Activated CD4-positive, alpha-beta T cell treated with anti-CD3 and anti-CD28 coated beads, Interleukin-2, amount 50 U/mL, for 24 hours (primary cell): ENCODE measurements at places on chromosomes 7 and 10.

DNA sequence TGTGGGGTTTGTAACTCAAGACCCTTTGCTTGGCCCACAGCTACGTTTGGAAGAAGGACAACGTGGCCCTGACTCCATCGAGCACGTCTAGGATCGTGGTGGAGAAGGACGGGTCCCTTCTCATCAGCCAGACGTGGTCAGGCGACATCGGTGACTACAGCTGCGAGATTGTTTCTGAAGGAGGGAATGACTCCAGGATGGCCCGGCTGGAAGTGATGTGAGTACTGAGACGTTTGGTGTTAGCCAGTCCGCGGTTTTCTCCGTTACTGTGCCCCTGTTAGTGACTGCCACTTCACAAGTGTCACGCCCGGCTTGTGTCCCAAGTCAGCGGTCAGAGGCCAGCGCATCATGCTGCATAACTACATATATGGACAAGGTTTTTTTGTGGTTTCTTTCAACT, 673.3 kb downstream of the SDK1 start:
- no peak for DNase-seq

DNA sequence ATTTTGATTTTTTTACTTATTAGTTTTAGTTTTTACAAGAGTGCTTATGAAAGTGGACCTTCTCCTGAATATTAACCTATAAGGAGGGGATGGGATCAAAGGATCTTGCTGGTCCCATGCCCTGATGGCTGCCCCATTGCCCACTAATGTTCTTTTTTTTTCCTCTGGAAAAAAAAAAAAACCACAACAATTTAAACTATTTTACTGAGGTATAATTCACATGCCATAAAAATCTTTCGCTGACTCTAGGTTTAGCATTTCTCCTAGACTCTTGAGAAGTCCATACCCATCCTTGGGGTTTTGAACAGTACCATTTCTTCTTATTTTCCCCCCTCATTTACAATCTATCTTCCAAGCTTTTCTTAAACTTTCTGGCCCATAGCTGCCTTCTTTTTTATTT, 481.8 kb downstream of the TFEC start:
- DNase-seq, result no peak

DNA sequence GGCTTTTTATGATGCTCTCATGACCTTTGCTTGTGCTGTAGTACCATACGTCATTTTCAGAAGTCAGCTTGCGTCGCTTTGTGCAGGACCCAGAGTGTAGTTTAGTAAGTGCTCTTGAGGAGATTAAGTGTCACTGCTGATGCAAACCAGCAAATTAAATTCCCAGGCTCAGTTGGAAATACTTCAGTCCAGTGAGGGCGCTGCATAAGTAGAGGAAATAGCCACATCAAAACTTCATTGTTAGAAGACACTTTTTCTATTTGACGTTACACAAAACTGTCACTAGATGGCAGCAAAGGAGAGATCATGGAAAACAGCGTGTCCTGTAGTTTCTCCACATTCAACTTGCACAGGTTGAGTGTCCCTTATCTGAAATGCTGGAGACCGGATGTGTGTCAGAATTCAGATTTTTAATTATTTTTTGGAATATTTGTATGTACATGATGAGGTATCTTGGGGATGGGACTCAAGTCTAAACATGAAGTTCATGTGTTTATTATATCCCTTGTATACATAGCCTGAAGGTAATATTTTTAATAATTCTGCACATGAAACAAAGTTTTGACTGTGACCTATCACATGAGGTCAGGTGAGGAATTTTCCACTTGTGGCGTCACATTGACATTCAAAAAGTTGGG, 7.9 kb downstream of the ZNF22 start:
- DNase-seq, result peak; percentile 18

GRCh38 chr10:44045020-44045419, 339.9 kb downstream of the CXCL12 start:
- no peak for DNase-seq

DNA sequence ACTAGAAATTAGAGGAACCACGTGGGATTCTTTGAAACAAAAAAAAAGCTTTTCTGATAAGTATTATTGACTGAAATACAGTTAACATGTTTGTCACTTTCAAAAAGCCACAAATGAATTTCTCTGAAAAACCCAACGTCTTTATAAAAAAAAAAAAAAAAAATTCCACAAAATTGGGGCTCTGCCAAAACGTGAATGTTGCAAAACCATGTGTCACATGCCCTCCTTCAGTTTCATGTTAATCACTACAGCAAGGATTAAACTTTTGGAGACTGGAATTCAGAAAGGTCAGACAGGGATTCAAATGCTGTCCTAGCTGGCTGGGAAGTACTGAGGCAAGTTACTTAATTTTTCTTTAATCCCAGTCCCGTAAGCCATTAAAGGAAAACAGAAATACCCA, 278.0 kb upstream of the KLF14 start:
- no peak for DNase-seq

GRCh38 chr10:131788386-131788785, 112.4 kb upstream of the PPP2R2D start:
- DNase-seq, result no peak

DNA sequence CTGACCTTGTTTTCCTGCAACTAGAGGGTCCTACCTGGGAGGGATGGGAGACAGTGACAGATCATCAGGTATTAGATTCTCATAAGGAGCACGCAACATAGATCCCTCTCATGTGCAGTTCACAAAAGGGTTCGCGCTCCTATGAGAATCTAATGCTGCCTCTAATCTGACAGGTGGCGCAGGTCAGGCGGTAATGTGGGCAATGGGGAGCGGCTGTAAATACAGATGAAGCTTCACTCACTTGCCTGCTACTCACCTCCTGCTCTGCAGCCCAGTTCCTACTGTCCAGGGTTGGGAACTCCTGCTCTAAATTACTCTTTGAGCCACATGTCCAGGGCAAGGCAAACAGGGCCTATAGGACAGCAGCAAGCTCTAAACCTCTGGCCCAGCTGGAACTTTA, 46.2 kb downstream of the GFRA1 start:
- no peak for DNase-seq

DNA sequence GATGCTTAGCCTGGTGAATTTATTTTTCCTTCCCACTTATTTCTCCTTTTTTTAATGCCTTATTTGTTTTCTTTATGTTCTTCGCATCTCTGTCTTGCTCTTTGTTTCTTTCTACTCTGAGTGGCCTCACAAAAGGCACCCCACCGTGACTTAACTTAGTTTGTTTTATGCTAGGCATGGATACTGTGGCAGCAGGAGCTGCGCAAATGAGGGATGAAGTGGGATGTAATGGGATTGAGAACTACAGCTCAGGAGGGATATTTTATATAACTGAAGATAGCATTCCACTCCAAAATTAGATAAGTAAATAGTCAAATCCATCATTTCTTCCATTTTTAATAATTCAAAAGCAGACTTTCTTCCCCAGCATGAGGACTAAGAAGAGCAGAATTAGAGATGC, 1.7 kb upstream of the CACNA2D1 start:
- DNase-seq, result no peak

DNA sequence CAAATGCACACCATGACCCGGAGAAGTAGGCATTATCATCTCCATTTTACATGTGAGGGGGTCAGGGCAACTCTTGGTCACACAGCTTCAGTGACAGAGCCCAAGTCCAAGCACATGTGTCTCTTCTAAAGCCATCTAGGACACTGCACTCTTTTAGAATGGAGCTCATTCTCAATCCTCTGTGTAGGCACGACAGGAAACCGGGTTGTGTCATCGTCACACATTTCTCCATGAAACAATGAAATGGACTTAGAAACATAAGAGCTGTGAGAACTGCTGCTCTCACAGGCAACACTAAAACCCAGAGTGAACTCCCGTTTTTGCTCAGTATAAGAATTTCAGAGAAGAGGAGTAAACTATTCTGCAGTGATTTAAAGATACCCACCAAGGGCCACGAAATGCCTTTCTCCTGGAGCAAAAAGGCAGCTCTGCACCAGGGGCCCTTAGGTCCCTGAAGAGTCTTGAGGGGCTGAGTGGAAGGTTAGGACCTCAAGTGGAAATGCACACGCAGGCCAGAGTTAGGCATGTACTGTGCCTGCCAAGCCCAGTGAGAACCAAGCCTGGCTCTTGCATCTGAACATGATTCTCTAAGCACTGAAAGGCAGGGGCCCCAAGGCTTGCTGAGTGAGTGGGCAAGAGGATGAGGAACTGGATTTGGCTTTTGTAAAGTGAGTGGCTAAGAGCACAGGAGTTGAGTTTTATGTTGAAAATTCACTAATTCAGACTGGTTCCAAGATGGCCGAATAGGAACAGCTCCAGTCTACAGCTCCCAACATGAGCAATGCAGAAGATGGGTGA, 13.3 kb downstream of the ALOX5 start:
- DNase-seq, result no peak

DNA sequence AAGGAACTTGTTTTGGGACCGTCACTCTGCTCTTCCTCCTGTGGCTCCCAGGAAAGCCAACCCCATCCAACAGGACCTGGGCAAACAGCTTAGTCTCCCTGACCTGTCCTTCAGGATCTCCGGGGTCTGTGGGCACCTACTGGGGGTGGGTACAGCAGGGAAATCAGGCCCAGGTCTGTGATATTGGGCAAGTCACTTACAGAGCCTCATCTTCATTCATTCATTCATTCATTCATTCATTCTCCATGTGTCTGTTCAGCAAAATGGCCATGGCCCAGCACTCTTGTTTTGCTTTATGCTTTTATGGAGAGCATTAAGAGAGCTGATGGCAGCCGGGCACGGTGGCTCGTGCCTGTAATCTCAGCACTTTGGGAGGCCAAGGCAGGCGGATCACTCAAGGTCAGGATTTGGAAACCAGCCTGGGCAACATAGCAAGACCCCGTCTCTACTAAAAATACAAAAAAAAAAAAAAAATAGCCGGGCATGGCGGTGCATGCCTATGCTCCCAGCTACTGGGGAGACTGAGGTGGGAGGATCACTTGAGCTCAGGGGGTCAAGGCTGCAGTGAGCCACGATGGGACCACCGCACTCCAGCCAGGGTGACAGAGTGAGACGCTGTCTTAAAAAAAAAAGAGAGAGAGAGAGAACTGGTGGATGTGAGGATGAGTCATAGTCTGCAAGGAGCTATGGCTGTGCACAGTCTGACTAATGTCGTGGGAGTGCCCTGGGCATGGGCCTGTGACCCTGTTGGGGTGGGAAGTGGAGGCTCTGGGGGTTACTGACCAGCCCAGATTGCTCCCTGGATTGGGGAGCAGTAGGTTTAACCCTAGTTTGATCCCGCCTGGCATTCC, 54.3 kb downstream of the CLIP2 start:
- DNase-seq, result no peak

DNA sequence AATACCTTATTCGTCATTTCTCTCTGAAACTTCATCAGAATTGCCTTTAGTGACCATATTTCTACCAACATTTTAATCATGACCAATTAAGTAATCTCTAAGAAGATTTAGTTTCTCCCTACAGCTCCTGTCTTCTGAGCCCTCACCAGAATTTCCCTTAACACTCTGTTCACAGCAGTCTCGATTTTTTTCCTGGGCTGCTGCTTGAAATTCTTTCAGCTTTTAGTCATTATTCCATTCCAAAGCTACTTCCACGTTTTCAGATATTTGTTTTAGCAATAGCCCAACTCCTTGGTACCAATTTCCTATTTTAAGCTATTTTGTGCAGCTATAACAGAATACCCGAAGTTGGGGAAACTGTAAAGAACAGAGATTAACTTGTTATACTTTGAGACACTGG, 192.4 kb upstream of the DKK1 start:
- no peak for DNase-seq

- no peak for DNase-seq
Measured at GRCh38 chr10:63699785-63700613, 178.8 kb downstream of the REEP3 start.

DNA sequence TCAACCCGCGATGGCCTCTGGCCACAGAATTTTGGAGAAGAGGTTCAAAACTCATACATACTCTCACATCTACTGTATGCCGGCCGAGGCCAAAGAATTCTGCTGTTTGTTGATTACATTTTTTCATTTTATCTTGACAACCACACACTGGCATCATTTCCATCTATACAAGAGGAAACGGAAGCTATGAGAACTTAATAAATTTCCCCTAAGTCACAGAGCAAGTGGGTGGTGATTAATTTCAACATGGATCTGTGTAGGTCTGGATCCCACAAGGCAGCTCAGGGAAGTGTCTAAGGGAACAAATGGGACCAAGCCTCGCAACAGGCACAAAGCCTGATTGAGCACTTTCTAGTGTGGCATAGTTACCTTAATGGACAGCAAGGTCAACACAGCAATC, 18.0 kb downstream of the ELMO1 start:
- no peak for DNase-seq

GRCh38 chr10:127945341-127945758, 38.4 kb downstream of the PTPRE start:
- DNase-seq, result peak; percentile 37

DNA sequence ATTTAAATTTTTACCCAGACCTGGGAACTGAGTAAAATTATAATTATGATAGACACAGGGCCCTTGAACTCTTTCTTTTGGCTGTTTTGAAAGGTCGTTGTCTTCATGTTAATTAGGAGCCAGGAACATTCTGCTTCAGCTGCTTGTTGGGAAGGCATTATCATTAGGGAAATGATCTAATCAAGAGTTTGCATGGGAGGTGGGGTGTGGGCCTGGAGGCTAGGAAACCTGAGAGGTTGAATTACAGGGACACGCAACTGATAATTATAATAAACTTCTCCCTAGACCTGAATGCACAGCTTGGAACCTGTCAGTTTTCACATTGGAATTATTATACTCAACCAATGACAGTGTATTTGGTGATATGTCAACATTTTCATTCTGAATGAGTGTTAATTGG, 237.7 kb downstream of the CACNB2 start:
- DNase-seq, result no peak

GRCh38 chr10:132173185-132173584, 13.6 kb upstream of the DPYSL4 start:
- DNase-seq, result no peak

- DNase-seq, result peak; percentile 20
Measured at GRCh38 chr7:140478246-140479061, 851 bp downstream of the MKRN1 start.

GRCh38 chr10:131119626-131120355, 191.7 kb downstream of the TCERG1L start:
- no peak for DNase-seq

- DNase-seq, result peak; percentile 9
Measured at GRCh38 chr10:112376396-112376790, 2.5 kb downstream of the ACSL5 start.

DNA sequence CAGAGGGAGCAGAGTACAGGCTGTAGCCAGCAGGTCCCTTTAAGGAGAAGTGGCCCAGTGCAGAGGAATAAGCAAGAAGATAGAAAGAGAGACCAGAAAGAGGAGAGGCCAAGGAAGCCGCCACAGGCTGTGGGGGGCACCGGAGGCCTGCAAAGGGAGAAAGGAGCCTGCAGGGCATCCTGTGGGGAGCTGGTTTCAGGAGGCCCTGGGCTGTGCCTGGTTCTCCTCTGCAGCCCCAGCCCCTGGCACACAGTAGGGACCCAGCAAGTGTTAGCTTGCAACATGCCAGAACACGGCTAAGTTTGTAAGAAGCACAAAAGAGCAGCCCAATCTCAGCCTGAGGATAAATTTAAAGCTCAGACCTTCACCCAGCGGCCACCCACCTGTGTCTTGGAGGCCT, 12.3 kb upstream of the C10orf71 start:
- DNase-seq, result no peak
